ENCODE measurements at places on chromosomes 5 and 9.

DNA sequence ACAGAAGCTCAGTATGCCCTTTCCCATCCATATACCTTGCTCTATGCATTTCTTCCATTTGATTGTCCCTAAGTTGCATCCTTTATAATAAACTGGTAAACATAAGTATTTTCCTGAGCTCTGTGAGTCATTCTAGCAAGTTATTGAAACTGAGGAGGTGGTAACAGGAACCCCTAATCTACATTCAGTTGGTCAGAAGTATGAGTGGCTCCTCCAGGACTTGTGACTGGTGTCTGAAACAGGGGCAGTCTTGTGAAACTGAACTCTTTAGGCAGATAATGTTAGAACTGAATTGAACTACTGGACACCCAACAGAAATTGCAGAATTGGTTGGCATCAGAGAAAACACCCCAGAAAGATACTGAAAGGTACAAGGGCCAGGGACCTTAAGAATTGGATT lies 133.1 kb upstream of the POU5F2 start:
- no peak for DNase-seq

GRCh38 chr5:19554524-19554923 lies 433.5 kb downstream of the CDH18 start:
- DNase-seq: no peak

GRCh38 chr5:3034881-3035280 lies 283.4 kb upstream of the IRX2 start:
- no peak for DNase-seq

DNA sequence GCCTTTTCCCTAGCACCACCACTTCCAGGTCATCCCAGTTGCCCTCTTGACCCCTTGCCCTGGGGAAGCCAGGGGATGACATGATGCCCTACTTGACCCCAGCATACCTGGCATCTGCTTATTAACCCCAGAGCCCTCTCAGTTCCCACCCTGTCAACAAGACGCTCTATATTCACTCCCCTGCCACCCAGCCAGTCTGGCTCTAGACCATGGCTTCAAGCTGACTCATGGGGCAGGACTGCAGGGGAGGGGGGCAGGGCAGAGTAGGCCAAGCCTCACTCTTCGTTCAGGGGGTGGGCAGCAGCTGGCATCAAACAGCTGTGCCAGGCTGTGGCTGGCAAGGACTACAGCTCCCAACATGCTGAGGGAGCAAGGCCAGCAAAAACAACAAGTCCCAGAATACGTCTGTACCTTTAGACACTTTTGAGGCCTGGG lies 5.3 kb downstream of the ATOSB start:
- DNase-seq: no peak

DNA sequence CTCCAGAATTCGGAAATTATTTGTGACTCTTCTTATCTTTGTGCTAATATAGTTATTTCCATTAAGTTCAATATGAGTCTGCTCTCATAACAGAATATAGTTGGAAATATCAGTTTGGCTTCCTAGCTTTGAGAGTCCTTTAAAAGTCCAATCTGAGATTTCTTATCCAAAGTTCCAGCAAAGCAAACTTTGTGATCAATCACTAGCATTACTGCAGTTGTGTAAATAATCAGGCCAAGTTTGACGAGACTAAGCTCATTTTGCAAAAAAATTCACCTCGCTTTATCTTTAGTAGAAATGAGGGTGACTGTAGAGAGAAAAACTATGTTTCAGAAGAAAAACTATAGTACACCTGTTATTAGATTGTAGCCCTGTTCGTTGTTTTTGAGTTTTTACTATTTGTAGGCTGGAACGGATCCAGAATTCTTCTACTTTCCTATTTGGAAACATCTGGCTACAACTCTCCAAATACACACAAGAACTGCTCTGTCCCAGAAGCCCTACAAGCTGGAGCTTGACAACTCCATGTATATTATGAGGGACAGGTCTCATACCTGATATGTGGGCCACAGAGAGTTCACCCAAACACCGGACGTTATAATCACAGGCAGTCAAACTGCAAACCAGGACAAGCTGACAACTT lies 47.8 kb downstream of the RAPGEF1 start:
- no peak for DNase-seq

DNA sequence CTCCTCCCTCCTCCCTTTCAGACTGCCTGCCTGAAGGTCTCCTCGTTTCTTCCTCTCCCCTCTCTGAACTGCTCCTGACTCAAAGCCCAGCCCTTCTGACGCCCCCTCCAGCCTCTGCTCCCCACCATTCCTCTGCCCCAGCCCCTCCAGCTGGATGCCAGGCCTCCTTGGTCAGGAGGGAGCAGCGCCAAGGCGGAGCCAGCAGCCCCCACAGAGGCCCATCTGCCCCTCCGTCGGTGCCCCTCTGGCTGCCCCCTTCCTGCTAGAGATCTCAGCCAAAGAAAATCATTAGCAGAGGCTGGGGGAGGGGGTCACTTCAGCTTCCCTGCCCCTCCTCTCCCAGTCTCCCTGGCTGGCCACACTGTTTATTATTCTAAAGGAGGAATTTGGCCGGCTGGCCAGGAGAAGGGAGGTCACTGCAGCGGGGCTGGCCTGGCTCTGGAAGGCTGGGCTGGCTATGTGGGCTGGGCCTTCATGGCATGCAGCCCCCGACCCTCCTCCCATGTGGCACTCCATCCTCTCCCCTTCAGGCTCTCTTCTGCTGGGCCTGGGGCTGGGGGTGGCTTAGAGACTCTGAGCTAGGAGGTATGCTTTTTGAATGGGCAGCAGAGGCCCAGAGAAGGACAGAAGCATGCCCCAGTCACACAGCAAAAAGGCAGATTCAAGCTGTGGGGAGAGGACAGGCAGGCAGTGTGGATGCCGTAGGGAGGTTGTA lies 16.9 kb downstream of the PDGFRB start:
- no peak for DNase-seq

DNA sequence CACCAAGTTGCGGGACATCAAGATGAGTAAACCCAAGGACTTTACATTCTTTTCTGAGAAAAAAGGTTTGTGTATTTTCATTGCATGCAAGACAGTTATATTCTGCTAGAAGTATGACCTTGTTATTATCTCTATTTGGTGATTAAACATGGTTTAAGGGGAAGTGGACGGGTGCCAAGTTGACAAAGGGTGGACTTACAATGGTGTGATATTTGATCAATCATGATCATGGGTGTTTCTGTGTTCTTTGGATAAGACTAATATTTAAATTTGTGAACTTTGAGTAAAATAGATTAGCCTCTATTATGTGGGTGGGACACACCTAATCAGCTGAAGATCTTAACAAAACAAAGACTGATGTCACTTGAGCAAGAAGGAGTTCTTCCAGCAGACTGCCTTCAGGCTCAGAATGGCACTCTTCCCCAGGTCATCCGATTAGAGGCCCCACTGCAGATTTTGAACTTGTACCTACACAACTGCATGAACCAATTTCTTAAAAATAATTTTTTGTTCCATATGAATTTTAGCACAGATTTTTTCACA lies 782.9 kb downstream of the CDH12 start:
- DNase-seq: no peak

DNA sequence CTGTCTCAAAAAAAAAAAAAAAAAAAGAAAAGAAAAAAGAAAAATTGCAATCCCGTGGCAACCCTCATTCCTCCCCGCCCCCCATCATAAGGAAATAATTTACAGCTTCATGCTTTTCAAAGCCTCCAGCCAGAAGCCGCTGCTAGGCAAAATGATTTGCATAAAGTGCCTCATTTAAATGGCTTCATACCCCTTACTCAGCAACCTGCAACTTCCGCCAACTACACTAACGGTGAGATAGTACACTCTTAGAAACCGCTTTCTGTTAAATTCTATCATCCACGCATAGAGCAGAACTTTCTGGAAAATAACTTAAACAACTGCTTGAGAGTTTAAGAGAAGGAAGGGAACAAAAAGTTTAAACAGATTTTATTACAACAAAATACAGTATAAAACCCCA lies 17.8 kb downstream of the SERINC5 start:
- no peak for DNase-seq

DNA sequence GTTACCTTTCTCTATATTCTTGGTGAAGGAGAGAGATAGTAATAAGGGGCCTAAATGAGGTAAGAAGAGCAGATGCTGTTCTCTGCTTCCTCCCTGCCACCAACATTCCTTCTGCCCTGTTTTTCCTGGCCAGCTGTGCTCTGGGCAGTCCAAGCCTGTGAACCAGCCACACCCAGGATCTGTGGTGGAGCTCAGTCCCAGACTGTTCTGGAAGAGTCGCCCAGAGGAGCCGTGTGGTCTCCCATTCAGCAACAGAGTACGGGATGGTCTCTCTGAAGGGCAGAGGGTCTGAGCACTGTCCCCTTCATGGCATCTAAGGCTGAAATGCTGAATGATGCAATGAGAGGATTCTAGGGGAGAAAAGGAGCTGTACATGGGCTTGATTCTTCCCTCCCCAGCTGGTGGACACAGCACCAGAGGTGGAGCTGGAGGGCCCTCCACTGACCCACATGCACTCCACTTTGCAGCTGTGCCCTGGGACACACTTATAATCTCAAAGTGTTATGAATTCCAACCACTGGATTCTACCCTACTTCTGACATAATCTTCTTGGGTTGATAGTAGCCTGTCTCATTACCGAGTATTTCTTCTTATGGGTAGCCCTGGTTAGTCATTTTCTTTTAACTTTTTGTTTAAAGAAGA lies 70.8 kb upstream of the RPS23 start:
- no peak for DNase-seq

GRCh38 chr9:3848445-3849114 lies 322.8 kb upstream of the RFX3 start:
- DNase-seq: no peak

DNA sequence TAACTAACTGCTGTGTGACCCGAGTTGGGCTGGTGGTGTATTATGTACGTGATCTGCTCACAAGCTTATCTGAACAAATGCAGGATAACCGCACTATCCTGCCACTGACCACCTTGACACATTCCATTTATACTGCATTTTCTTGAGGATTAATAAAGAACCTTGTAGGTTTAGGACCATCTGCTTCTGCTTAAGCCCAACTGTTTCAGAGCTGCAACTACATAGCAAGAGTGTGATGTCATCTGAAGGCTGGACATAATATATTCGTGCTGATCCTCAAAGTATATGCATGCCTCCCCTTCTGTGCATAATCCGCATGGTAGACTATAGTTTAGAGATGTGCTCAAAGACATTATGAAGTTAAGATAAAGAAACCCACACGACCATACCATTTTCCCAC lies 435.9 kb downstream of the BNC2 start:
- no peak for DNase-seq

Measured in SW 1271 (cell line).